Stomach (tissue), 19 donors: ENCODE measurements at places on chromosomes 16 and 17. TPM values are rescaled to one million over a fixed set of nuclear protein-coding genes. Genes with fewer than 3 reads are reported as not detected.

- no peaks in the 10 kb centered on the region for H3K36me3 ChIP-seq
- DNase-seq: peak; percentile 48
- H3K27ac ChIP-seq: peak overlapping the region; percentile 72
- peaks cover 36% of the 10 kb centered on the region for H3K4me1 ChIP-seq
- peak overlapping the region; percentile 59 for H3K4me3 ChIP-seq
- peaks cover 26% of the 10 kb centered on the region for H3K27me3 ChIP-seq
Measured at GRCh38 chr17:60134396-60135150, 15.2 kb upstream of the CA4 start.

GRCh38 chr16:57899771-57900661, 70.9 kb downstream of the CNGB1 start:
- H3K36me3 ChIP-seq: no peaks in the 10 kb centered on the region
- no peaks in the 10 kb centered on the region for H3K4me1 ChIP-seq
- DNase-seq: peak; percentile 81
- H3K4me3 ChIP-seq: no peak overlapping the region
- no peak overlapping the region for H3K27ac ChIP-seq

GRCh38 chr16:57530104-57530521, 6.3 kb downstream of the CCDC102A start:
- H3K4me3 ChIP-seq: no peak overlapping the region
- H3K4me1 ChIP-seq: peaks cover 55% of the 10 kb centered on the region
- H3K36me3 ChIP-seq: peaks cover 4% of the 10 kb centered on the region

DNA sequence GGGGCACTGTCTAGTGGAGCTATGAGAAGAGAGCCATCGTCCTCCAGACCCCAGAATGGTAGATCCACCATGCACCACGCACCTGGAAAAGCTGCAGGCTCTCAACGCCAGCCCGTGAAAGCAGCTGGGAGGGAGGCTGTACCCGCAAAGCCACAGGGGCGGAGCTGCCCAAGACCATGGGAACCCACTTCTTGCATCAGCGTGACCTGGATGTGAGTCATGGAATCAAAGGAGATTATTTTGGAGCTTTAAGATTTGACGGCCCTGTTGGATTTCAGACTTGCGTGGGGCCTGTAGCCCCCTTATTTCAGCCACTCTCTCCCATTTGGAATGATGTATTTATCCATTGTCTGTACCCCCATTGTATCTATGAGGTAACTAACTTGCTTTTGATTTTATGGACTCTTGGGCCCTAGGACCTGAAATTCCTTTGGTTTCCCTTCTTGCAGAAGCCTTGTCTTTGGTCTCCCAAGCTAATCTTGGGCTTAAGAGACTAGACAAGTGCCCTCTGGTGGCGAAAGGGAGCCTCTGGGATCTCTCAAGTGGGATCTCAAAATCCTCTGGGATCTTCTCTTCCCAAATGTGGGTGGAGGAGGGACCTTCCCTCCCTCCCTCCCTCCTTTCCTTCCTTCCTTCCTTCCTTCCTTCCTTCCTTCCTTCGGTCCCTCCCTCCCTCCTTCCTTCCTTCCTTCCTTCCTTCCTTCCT, 58.2 kb upstream of the HAPSTR1 start:
- no peaks in the 10 kb centered on the region for H3K27me3 ChIP-seq
- H3K27ac ChIP-seq: no peak overlapping the region

DNA sequence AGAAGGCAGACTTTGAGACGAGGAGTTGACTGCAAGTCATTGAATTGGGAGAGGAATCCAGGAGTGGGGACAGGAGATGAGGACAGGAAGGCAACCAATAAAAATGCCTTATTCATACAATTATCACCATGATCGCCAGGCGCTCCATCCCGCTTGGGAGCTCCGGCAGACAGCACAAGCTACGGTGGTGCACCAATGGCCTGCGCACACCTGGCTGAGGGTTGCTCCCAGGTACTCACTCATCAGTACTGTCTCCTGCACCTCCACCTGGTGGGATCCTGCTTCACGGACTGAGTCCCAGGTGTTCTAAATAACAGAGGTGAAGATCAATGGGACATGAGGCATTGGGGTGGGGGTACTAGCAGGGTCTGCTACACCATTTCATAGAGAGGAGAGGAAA, 160.0 kb upstream of the TNRC6C start:
- no peak overlapping the region for H3K27ac ChIP-seq
- no peaks in the 10 kb centered on the region for H3K36me3 ChIP-seq
- H3K27me3 ChIP-seq: peaks cover 14% of the 10 kb centered on the region
- no peak for DNase-seq

DNA sequence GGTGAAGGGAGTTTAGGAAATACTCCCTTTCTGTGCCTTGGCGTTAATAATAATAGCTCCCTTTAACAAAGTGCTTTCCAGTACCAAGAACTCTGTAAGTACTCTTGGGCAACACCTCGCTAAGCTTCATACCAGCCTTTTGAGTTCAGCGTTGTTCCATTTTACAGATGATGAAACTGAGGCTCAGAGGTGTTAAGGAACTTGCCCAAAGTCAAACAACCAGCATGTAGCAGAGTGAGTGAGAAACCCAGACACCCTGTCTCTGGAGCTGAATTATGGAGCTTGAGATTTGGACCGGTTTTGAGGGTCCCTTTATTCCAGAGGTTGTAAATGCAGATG, 607 bp downstream of the KATNIP start:
- H3K27me3 ChIP-seq: no peaks in the 10 kb centered on the region
- peaks cover 23% of the 10 kb centered on the region for H3K4me1 ChIP-seq
- peak overlapping the region; percentile 84 for H3K27ac ChIP-seq
- H3K36me3 ChIP-seq: no peaks in the 10 kb centered on the region
- DNase-seq: peak; percentile 30
- H3K4me3 ChIP-seq: peak overlapping the region; percentile 63

DNA sequence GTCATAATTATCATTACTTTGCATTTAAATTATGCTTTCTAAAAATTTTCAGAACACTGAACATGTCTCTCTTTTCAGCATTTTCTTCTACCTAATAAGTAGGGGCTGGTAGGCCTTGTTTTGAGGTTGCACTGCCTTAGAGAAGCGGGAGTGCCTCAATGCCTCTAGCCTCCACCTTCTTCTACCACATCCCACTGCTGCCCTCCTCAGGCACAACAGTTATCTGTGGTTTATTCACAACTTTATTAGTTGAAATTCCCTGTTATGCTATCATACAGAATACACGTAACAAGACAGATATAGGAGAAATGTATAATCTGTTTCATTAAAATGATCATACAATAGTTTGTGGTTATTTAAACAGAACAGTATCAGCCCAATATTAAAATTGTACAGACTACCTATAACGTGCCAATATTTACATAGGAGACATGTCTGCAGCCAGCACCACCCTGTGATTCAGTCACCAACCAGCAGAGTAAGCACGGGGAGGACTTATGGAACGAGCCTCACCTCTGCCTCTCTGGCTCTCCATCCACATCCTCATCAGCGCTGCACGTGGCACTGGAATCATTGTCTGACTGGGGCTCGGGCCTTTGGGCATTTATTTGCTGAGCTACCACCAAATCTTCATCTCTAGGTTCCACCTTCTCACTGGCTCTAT, 101.2 kb downstream of the TTC19 start:
- no peak overlapping the region for H3K4me3 ChIP-seq
- H3K27ac ChIP-seq: no peak overlapping the region
- H3K36me3 ChIP-seq: peaks cover 26% of the 10 kb centered on the region
- H3K4me1 ChIP-seq: no peaks in the 10 kb centered on the region

DNA sequence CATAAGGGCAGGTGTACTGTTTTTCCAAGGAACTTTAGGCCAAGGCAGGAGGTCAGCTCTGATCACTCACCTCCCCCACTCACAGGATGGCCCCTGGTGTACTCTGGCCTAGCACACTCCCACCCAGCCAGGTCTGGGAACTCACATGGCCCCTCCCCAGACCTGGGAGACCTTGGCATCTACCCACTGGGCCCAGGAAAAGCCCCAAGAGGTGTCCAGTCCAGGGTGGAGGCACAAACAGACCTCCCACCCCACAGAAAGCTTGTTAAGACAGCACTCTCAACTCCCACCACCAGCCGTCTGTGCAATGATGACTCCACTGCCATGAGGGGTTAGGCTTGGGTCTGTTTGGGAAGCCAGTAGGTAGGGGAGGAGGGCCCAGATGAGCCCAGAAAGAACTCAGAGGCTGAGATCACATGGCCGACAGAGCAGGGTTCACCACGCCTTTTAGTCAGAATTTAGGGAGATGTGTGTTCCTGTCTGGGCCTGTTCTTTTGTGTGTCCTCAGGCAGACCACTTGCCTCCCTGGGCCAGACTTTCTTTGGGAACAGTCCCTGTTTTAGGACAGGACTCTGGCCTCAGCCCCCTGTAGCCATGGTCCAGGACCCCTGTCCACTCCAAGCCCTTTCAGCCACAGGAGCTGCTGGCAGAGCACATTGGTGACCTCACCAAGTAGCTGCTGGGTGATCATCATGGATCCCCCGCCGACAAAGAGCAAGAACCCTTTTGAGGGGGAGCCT, 12.1 kb upstream of the CBFB start:
- no peaks in the 10 kb centered on the region for H3K27me3 ChIP-seq
- H3K36me3 ChIP-seq: no peaks in the 10 kb centered on the region
- peaks cover 17% of the 10 kb centered on the region for H3K4me1 ChIP-seq
- H3K27ac ChIP-seq: no peak overlapping the region
- no peak for DNase-seq

DNA sequence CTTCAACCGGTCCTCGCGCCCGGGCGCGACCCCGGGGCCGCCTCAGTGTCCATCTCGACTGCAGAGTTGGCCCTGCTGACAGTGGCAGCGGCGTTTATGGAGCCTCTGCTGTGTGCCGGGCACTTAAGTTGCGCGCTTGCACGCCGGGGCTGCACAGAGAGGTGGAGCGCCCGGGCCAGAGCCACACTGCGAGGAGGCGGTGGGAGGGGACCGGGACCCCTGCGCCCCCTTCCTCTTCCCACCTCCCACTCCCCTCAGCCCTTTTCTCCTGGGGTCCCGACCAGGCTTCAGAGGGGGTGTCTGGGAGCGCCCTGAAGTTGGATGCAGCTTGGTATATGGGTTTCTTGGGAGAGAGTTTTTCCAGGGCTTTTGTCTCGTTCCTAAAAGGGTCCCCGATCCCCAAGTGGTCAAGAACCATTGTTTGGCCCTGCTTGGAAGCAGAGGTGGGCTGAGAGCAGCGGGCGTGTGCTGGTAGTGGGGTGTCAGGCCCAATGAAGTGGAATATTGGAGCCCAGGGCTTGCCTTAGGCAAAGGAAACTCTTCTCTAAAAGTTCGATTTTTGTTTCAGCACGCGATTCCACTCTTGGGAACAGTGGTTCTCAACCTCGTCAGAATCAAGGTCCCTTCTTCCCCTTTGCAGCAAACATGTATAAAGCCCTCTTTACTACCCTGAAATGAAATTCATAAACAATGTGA, 605 bp downstream of the MRTFB start:
- peaks cover 3% of the 10 kb centered on the region for H3K4me1 ChIP-seq
- H3K4me3 ChIP-seq: peak overlapping the region; percentile 95
- no peak for DNase-seq
- no peaks in the 10 kb centered on the region for H3K27me3 ChIP-seq
- H3K27ac ChIP-seq: peak overlapping the region; percentile 89
- no peaks in the 10 kb centered on the region for H3K36me3 ChIP-seq

GRCh38 chr16:58608601-58609136, 21.0 kb downstream of the CNOT1 start:
- peaks cover 32% of the 10 kb centered on the region for H3K36me3 ChIP-seq
- peaks cover under 1% of the 10 kb centered on the region for H3K4me1 ChIP-seq
- H3K27me3 ChIP-seq: no peaks in the 10 kb centered on the region
- DNase-seq: no peak
- no peak overlapping the region for H3K4me3 ChIP-seq

GRCh38 chr17:1160591-1161390, 19.0 kb downstream of the ABR start:
- no peak overlapping the region for H3K27ac ChIP-seq
- peaks cover 4% of the 10 kb centered on the region for H3K4me1 ChIP-seq
- no peaks in the 10 kb centered on the region for H3K27me3 ChIP-seq
- no peak for DNase-seq

GRCh38 chr17:42130310-42130936, 7.8 kb downstream of the HSPB9 start:
- peaks cover 52% of the 10 kb centered on the region for H3K4me1 ChIP-seq
- peak overlapping the region; percentile 13 for H3K27ac ChIP-seq
- peaks cover 53% of the 10 kb centered on the region for H3K36me3 ChIP-seq
- H3K27me3 ChIP-seq: no peaks in the 10 kb centered on the region
- no peak overlapping the region for H3K4me3 ChIP-seq
- no peak for DNase-seq

DNA sequence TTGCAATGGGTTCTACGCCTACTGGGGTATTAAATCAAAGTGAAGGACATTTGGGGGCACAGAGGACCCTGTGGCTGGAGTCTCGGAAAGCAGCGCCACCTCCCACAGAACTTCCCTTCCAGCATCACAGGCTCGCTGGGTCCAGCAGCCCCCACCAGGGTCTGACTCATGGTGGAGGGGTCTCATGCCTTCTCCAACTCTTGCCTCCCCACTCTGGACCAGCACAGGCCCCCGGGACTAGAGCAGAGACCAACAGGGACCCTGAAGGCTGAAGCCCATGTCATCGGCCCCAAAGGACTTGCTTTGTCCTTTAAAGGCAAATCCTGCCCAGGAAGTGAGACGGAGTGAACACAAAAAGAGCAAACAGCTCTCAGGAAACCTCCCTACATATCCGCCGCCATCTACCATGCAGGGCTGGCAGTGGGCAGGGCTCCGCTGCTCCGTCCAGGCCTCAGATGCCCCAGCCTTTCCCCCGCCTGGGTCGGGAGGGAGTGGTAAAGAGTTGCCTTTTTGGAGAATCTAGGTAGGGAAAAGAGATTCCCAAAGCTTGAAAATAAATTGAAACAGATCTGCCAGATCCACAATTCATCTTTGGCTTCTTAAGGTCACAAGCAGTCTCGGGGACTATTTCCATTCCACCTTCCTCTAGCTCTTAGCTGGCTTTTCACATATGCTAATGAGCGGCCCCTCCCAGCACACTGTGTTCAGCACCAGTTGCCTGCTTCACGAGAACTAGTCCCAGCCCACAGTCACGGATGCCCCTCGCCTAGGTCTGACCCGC, 2.1 kb upstream of the GPRC5C start:
- H3K4me1 ChIP-seq: peaks cover 78% of the 10 kb centered on the region
- H3K27ac ChIP-seq: peak overlapping the region; percentile 99

GRCh38 chr16:85528528-85529387, 84.4 kb upstream of the GSE1 start:
- H3K27me3 ChIP-seq: no peaks in the 10 kb centered on the region
- peaks cover 16% of the 10 kb centered on the region for H3K4me1 ChIP-seq
- no peak overlapping the region for H3K27ac ChIP-seq

- H3K36me3 ChIP-seq: peaks cover 67% of the 10 kb centered on the region
- no peak for DNase-seq
- no peaks in the 10 kb centered on the region for H3K27me3 ChIP-seq
- H3K4me1 ChIP-seq: peaks cover 53% of the 10 kb centered on the region
- H3K4me3 ChIP-seq: no peak overlapping the region
Measured at GRCh38 chr17:81287741-81288430, 7.2 kb downstream of the SLC38A10 start.

Gene SYT17
- total RNA-seq: 37.1 TPM

Gene TGFB1I1
- total RNA-seq: 84.0 TPM

Gene SYNRG
- 92.4 TPM for total RNA-seq

Gene TM4SF5
- 199 TPM for total RNA-seq

Gene PDILT
- not detected for total RNA-seq

Gene SLC52A1
- not detected for total RNA-seq

Gene STH
- total RNA-seq: not detected

Gene TMC7
- total RNA-seq: 3.7 TPM

Gene KCNG4
- not detected for total RNA-seq

Gene CHST5
- total RNA-seq: 2.3 TPM

Gene KIF19
- total RNA-seq: 44.3 TPM

Gene TBC1D3C
- total RNA-seq: not detected
